Body of pancreas (tissue), 4 donors: ENCODE measurements at places on chromosomes 6 and 20. TPM values are rescaled to one million over a fixed set of nuclear protein-coding genes. Genes with fewer than 3 reads are reported as not detected.

The COL12A1 gene
- total RNA-seq: 35.3 TPM

The PPP1R11 gene
- total RNA-seq: 34.3 TPM

The SLC17A9 gene
- 4.9 TPM for total RNA-seq

The RCAN2 gene
- 5.3 TPM for total RNA-seq

The EPPIN gene
- not detected for total RNA-seq

The ARMH2 gene
- not detected for total RNA-seq

The GPX5 gene
- not detected for total RNA-seq

The NDRG3 gene
- 11.9 TPM for total RNA-seq

DNA sequence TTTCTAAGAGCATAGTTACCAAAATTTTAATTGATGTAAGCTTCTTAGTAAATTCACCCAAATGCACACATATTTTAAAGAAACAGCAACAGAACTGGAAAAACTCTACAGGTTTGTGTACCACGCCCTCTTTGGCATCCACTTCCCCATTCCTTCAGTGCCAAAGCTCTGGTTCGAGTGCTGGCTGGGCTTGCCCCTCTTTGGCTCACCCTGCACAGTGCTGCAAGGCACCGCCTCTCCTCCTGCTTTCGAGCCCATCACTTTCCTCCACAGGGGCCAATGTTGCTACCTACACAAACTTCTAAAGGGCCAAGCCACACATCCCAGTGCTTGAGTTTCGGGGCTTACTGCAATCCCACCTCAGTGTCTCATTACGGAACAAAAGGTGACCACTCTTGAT is 9.6 kb downstream of the LRP11 start:
- peak; percentile 25 for DNase-seq

- no peak for DNase-seq
Observed at GRCh38 chr20:52060794-52061714, 130.5 kb downstream of the ZFP64 start.

GRCh38 chr6:138970856-138971425 is 17.1 kb downstream of the REPS1 start:
- peak; percentile 39 for DNase-seq

GRCh38 chr20:5008759-5009158 is 7.4 kb upstream of the SLC23A2 start:
- no peak for DNase-seq

DNA sequence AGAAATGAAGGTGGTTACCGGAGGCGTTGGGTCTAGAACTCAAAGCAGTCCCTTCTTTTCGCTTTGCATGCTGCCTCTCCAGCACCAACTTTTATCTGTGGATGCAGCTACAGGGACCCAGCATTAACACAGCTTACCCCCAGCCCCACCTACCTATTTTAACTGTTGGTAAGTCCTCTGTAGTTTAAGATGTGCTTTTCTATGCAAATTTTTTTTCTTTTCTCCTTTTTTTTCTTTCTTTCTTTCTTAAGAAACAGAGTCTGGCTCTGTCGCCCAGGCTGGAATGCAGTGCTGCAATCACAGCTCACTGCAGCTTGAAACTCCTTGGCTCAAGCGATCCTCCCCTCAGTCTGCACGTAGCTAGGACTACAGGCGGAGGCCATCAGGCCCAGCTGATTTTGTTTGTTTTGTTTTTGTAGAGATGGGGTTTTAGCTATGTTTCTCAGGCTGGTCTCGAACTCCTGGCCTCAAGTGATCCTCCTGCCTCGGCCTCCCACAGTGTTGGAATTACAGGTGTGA is 6.5 kb upstream of the USP45 start:
- no peak for DNase-seq

- no peak for DNase-seq
Observed at GRCh38 chr6:110097443-110097842, 82.0 kb downstream of the WASF1 start.

GRCh38 chr6:169452117-169452868 is 198.6 kb upstream of the THBS2 start:
- DNase-seq: peak; percentile 40

DNA sequence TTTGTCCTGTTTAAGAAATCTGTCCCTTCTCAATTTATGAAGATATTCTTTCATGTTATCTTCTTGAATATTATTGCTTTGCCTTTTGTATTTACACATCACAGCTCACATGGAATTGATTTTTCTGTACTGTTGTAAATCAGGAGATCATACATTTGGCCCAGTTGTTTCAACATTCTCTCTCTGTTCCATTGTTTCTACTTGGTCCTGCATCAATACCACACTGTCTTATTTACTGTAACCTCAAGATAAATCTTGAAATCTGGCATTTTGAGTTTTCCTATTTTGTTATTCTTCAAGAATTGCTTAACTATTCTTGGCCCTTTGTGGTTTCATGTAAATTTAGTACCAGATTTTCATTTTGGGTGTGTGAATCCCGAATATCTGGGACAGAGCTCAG is 121.7 kb upstream of the CCN2 start:
- no peak for DNase-seq

DNA sequence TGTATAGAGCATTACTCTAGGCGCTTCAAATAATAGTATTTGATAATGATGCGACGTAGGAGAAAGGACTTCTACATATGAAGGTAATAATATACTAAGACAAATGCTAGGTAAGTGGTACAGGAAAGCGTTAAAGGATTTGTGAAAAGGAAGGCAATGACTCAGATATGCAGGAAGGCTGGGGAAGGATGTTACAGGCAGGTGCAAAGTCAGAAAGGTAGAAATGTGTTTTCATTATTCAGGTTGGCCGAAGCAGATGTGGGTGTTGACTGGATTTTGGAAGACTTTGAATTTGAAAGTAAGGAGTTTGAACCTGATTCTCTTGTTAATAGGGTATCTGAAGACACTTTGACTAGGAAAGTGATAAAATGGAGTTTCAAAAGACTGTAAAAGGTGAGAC is 51.0 kb downstream of the STK4 start:
- DNase-seq: no peak

- DNase-seq: no peak
Observed at GRCh38 chr6:20266851-20267608, 54.8 kb upstream of the MBOAT1 start.

GRCh38 chr6:6246544-6246943 is 73.9 kb downstream of the F13A1 start:
- DNase-seq: no peak

DNA sequence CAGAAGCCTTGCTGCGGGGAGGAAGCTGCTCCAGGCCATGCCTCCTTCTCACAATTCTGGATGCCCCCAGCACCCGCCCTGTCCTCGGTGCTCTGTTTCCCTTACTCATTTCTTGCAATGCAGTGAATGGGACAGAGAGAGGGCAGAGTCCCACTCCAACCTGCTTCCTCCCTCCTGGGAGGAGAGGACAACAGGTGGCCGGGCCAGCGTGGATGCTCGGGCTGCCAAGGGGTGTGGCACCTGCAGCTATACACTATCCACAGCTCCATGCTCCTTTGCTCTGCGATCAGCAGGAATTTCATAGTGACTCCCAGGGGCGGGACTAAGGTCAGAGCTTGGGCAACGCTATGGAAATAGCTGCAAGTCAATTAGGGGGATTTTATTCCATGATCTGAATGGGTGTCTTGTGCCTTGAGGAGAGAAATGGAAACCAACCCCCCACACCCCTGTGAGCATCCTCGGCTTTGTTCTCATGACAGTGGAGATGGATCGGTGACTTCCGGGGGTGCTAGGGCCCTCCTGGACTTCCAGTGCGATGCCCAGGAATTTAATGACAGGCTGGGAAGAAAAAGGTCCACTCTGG is 192.5 kb downstream of the MYLK4 start:
- no peak for DNase-seq

DNA sequence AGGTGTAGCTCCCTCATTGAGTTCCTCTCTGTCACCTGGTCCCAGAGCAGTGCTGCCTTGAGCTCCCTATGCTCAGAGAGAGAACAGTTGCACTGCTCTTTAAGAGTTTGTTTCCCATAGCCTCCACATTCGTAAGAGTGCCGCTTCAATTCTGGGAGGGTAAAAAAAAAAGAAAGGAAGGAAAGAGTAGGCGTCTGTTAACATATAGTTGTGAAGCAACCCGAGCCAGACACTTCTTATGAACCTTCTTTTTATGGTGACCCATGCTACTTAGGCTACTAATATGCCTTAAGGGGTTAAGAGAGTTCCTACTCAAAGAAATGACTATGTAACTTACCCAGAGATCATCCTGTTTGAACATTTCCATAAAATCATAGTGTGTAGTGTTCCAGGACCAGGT is 4.3 kb upstream of the ARG1 start:
- no peak for DNase-seq

GRCh38 chr6:108665495-108666196 is 104.9 kb downstream of the FOXO3 start:
- no peak for DNase-seq

GRCh38 chr20:47360297-47361056 is 4.0 kb upstream of the ZMYND8 start:
- DNase-seq: peak; percentile 83

DNA sequence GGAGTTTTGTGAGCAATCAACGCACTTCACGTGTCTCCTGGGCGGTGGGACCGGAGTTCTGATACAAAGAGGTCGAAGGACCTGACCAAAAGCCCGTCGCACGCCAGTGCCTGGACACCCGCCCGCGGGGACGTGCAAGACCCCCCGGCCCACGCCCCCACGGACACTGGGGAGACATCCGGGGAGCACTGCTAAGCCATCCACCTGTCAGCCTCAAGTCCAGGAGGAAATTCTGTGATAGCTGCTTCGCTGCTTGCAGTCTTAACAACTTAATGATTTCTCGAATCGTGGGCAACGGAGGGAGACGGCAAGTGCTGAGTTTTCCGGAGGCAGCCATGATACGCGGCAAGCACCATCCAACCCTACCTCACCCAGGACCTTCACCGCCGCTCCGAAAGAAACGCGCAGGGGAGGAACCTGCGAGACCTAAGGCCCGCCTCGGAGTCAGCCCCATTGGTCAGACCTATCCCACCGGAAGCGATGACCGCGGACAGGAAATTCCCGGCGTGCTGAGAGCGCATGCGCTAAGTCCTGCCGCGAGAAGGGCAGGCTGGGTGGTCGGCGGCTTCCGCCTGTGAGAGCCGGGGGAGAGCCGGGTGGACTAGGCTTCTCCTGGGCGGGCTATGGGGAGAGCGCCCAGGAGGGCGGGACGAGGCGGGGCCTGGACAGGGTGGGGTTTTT is at the start of gene TFB1M:
Gene TFB1M, minus strand, starts transcription at position 393 of the 681 bp plus-strand sequence. Its CDS starts 56 bp downstream, at position 337.
- peak; percentile 99 for DNase-seq

GRCh38 chr6:86856379-86856778 is 80.9 kb upstream of the HTR1E start:
- DNase-seq: no peak

- no peak for DNase-seq
Observed at GRCh38 chr20:23926944-23927872, 47.7 kb upstream of the CST5 start.

DNA sequence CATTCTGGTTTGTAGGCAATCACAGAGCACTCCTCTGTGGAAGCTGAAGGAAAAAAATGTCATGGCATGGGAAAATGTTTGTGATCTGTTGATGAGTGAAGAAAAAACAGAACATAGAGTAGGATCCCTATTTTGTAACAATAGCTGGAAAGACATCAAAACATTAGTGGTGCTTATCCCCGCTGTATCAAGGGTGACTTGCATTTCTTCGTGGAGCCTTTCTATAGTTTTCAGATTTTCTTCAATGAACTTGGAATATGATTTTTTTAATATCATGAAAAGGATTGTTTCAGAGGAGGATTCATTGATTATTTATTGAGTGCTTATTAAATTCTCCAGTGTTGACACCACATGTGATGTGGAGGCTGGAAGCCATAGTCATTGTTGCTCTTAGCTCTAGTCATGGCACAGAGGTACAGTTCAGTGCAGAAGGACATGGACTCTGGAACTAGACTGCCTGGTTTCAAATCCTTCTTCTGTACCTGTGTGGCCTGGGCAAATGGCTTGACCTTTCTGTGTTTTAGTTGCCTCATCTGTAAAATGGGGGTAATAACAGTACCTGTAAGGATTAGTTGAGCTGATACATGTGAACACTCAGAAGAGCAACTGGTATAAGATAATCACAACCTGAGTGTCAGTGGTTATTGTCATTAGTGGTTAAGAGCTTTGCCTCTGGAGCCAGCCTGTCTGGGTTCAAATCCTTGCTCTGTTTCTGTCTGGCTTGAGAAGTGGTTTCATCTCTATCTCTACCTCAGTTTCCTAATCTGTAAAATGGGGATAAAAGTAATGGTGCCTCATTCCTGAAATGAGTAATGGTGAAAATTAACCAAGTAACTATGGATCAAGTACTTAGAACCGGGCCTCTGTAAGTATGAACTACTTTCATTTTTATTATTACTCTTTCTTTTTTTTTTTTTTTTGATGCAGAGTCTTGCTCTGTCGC is 14.7 kb upstream of the CDKN1A start:
- DNase-seq: no peak

- no peak for DNase-seq
Observed at GRCh38 chr6:34386316-34387137, 5.9 kb downstream of the NUDT3 start.

GRCh38 chr6:134172706-134173365 is 120.4 kb upstream of the SLC2A12 start:
- DNase-seq: no peak

- no peak for DNase-seq
Observed at GRCh38 chr6:24408719-24409410, 6.1 kb downstream of the MRS2 start.

GRCh38 chr6:128275681-128276080 is 244.7 kb downstream of the PTPRK start:
- DNase-seq: no peak

DNA sequence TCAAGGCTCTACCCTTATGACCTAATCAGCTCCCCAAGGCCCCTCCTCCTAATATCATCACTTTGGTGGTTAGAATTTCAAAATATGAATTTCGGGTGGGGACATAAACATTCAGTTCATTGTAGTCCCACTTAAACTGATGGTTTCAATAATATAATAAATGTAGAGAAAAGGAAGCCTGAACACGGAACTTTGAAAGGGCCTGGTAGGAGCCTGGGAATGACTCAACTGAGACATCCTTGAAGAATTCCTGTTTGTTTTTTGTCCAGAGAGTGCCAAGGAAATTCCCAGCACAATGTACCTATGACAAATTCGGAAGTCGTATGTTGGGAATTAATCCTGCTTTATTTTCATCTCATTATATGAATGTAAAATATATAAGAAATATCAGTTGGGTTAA is 457.9 kb downstream of the PLCB1 start:
- no peak for DNase-seq

- no peak for DNase-seq
Observed at GRCh38 chr6:90586546-90586835, 381 bp downstream of the MAP3K7 start.

- no peak for DNase-seq
Observed at GRCh38 chr6:52620055-52620905, 43.4 kb upstream of the TRAM2 start.

- DNase-seq: peak; percentile 41
Observed at GRCh38 chr20:45969712-45970634, 2.0 kb downstream of the ZNF335 start.

- no peak for DNase-seq
Observed at GRCh38 chr6:119791736-119792135, 442.2 kb upstream of the MAN1A1 start.

- DNase-seq: no peak
Observed at GRCh38 chr6:22098601-22099031, 198.2 kb downstream of the PRL start.
